Suppressor macrophage treated with lipopolysaccharide for 1 hour (primary cell): ENCODE measurements at places on chromosomes 12 and 14.
A peak's percentile ranks its signal among the peaks of the same experiment; 100 is the strongest.

- DNase-seq, result peak; percentile 39
Observed at GRCh38 chr12:67701121-67701520, 52.6 kb downstream of the DYRK2 start.

DNA sequence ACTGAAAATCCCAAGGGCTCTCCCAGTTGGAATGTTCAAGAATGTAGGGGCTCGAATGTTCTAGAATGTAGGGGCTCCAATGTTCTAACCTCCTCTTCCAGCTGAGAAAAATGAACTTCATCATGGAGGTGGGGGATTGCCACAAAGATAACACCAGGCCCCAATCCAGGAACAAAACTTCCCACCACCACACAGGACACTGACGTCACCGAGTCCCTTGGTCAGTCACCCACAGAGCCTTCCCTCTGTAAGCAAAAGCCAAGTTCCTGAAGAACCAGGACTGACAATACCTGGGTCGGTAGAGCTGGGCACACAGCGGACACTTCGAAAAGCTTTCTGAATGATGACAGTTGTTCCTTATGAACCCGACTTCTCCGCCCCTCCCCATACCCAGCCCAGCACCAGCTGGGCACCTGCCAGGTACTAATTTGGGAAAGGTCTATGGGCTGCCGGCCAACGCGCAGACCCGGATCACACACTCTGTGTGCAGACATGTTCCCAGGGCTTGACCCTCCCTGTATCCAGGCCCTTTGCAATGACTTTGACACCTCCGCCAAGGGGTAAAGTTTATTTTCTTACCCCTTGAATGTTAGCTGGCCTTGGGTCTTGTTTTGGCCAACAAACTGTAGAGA is 18.9 kb downstream of the ITPK1 start:
- DNase-seq, result peak; percentile 71

DNA sequence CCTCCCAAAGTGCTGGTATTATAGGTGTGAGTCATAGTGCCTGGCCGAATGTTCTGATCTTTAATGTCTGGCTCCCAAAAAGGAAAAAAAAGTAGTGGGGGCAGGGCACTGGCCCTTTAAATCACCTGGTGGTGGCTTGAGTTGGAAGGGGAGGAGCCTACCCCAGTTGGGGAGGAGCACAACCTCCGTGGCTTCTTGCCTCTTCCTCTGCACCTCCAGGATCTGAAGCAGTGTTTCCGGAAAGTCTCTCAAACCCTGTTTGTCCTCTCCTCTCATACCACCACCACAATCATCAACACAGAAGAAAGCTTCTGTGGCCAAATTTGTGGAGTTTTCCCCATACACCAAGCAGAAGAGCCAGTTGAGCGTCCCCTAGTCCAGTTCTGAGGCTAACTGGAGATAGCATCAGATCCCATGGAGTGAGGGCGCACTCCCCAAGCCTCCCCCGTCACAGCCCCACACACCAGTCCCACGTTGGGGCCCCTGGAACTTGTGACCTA is 24.3 kb upstream of the RCOR1 start:
- no peak for DNase-seq

- DNase-seq, result no peak
Observed at GRCh38 chr14:23381871-23382270, 5.0 kb downstream of the CMTM5 start.

- DNase-seq, result no peak
Observed at GRCh38 chr14:87785897-87786296, 207.1 kb downstream of the GALC start.

DNA sequence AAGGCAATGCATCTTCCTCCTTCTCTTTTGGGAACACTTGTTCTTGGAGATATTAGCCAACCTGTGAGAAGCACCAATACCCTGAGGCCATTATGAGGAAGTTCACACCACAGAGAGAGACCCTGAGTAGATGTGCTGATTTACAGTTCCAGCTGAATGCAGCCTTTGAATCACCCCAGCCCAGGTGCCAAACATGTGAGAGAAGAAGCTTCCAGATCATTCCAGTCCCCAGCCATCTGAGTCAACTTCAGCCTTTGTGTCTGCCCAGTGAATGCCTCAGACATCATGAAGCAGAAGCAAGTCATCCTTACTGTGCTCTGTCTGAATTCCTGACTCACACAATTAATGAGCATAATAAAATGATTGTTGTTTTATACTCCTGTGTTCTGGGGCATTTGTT is 25.1 kb downstream of the C12orf42 start:
- no peak for DNase-seq

DNA sequence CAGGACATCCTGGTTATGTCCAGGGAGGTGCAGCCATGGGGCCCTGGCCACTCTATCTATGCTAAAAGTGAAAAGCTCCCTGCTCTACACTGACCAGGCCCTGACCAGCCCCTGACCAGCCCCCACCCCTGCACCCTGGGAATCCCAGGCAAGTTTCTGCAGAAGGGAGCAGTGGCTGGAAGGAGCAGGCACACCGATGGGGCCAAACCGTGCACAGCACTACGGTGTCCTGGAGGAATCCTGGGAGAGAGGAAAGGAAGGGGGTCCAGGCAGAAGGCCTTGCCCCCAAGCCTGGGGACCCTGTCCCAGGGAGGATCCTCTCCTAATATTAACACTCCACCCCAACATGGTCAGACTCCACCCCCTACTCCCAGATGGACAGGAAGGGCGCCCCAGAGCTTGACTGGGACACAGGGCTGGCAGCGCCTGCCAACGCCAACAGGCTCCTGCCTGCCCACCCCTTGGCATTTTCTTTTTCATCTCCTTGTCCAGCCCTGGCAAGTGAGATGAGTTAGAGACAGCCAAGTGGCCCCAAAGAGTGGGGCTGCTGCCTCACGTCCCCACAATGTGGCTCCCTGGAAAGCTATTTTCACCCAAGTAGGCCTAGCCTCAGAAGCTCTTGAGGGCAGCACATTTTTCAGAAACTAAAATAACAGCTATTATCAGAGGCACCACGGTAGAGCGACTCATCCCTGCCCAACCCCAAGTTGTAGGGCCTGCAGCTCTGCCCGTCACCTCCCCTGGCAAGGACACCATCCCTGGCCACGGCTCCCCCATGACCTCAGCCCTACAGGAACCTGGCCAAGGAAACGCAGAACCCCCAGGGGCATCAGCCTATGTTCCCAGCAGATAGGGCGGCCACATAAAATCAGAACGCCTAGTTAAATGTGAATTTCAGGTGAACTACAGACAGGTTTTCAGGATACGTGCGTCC is 82.6 kb downstream of the SCARB1 start:
- no peak for DNase-seq

DNA sequence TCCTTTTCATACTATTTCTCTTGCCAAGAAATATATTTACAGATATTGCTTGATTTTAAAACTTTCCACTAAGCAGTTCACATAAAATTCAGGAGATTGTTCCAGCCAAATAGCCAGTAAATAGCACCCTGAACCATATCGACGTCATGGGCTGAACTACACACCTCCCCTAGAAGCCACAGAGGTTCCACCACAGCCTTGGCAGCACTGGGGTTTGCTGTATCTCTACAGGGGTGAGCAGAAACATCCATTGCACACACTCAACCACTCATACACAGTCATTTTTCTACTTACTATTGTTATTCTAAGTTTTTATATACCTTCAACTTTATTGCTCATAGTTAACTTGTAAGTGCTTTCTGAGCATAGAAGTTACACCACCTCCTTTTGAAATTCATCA is 8.1 kb upstream of the EIF2S3B start:
- no peak for DNase-seq

GRCh38 chr12:74401035-74401434 is 136.6 kb upstream of the ATXN7L3B start:
- no peak for DNase-seq

GRCh38 chr14:43528321-43528720 is 978.8 kb downstream of the FSCB start:
- no peak for DNase-seq

DNA sequence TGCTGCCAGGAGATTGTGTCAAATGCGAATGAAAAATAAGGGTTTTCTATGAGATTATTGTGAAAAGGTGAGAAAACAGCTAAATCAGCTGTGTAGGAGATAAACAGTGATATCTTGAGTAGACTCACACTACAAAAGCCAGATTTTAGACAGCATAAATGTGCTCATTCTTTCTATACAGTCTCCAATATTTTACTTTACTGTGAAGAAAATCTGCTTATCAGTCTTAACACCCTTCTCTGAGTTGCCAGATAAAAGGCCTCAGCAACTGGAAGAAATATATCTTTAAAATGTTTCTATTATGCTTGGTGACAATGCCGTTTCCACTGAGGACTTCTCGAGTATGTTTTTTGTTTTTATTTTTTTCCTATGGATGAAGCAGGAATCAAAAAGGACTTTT is 47.0 kb upstream of the PTCSC3 start:
- no peak for DNase-seq
